ENCODE measurements at places on chromosomes 1 and 21. TPM values are rescaled to one million over a fixed set of nuclear protein-coding genes. Genes with fewer than 3 reads are reported as not detected.

GRCh38 chr1:47578721-47579419 is 141.0 kb downstream of the FOXD2 start:
- DNase-seq = no peak

- DNase-seq = no peak
Measured at GRCh38 chr1:31746687-31747086, 17.5 kb downstream of the ADGRB2 start.

- DNase-seq = no peak
Measured at GRCh38 chr1:201032408-201032807, 8.9 kb upstream of the KIF21B start.

DNA sequence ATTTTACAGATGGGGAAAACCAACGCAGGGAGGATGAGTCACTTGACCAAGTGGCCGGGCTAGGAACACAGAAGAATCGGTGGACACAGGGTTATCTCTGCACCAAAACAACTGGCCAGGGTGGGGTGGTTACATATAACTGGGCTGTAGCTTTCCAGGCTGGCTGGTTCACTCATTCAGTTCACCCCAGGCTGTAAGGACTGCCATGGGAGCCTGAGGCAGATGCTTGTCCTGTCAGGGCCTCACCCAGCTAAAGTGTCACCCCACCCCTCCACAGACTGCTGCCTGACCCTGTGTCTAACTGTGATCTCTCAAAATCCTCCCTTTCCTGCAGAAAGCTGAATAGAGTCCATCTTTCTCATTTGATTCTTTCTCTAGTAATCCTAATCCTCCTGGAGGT is 387.3 kb downstream of the RYR2 start:
- no peak for DNase-seq

GRCh38 chr21:36845070-36845469 is 121.4 kb downstream of the HLCS start:
- no peak for DNase-seq

DNA sequence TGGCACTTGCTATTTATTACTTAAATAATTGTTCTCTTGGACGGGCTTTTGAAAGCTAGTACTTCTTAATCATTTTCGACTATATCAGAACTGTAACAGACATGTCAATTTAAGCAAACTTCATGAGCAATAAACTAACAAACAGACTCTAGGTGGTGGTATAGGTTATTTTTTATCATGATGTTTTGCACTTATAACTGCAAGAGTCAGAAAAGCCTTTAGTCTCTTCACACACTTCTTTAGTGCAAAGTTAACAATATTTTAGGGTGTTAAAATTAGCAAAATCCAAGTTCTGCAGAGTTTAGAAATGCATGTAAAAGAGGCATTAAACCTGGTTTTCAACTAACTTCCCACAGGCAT is 2.2 kb downstream of the NRIP1 start:
- DNase-seq = peak; percentile 6

DNA sequence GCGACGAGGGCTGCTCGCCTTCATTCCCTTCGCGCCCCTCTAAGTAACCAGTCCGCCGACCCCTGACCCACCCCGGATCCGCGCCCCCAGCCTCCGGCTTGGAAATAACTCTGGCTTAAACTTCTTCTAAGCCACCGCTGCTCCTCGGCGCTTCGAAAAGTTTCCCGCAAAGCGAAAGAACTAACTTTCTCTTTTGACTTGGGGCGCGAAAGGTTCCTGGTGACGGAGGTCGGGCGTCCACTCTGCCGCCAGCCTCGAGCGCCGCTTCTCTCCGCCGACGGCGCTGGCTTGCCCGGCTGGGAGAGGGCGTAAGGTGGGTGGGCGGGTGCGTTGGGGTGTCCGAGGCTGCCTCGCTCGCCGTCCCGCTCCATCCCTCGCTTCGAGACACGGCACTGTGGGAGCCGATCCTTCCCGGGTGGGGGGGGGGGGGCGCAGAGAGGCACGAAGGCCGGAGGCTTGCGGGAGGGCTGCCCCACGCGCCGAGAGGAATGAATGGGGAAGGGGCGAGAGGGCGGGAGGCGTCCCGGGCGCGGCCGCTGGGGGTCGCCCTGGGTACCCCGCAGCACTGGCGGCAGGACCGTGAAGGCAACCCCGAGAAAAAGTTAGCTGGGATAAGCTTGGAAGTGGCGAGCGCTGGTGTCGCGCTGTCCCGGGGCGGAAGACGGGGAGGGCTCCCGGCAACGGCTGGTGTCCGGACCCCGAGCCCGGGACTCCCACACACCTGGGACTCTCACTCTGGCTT is 569 bp downstream of the ATF3 start:
- peak; percentile 10 for DNase-seq

DNA sequence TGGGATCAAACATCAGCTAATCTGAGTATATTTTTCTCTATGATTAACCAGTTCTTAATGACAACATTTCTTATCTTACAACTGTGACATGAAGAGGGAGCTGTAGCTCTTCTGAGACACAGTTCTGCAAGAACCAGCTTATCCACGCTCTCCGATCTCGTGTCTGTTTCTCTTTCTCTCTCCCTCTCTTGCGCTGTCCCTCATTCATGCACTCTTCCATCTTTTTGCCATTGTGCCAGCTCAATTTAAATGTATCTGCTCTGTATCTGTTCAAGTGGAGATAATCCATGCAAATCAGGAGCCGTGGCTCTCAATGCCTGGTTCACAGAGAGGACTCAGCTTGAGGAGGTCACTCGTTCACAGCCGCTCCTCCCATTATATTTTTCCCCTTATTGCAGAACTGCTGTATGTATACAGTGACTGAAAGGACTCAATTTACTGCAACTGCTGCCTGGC is 494.7 kb upstream of the ADGRL2 start:
- DNase-seq = peak; percentile 56

GRCh38 chr1:156804572-156805243 is 11.9 kb downstream of the SH2D2A start:
- DNase-seq = no peak

DNA sequence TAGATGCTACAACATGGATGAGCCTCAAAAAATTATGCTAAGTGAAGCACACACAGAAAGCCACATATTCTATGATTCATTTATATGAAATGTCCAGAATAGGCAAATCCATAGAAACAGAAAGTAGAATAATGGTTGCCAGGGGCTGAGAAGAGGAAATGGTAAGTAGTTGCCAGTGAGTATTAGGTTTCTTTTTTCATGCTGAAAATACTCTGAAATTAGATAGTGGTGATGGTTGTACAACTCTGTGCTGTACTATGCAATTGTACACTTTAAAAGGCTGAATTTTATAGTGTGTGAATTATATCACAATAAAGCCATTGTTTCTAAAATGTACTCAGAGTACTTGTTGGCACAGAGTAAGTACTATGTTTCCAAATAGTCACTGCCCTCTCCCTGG is 15.5 kb upstream of the GFI1 start:
- DNase-seq = no peak

DNA sequence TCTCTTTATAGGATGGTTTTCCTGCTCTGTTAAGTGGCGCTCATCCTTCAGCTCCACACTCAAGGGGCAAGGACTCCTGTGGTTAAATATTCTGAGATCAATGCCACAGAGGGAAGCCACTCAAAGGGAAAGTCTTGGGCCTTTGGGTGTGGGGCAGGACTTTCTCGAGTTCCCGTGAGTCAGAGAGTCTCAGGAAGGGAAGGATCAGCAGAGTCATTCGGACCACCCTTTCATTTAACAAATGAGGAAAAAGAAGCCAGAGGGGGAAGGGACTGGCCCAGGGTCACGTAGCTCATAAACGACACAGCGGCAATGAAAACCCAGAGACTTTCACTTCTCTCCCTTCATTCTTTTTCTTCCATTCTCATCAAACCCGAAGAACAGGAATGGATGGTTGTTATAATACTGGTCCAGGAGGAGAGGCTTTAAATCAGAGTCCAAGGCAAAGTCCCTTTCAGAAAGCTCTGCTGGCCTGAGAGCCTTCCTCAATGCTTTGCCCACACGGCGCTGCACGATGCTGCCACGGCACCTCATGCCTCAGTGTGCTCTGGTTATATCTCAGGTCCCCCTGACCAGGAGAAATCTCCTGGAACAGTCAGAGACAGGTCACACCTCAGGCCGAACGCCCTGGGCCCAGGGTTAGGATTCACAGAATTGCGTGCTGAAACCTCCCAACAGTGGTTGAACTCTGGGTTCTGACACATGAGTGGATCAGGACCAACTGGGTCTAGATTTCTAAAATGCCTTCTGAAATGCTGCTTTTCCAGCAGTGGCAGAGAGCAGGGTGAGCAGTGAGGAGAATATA is 65.3 kb downstream of the TENT5C start:
- DNase-seq = no peak

- no peak for DNase-seq
Measured at GRCh38 chr1:87905651-87906050, 577.0 kb downstream of the LMO4 start.

DNA sequence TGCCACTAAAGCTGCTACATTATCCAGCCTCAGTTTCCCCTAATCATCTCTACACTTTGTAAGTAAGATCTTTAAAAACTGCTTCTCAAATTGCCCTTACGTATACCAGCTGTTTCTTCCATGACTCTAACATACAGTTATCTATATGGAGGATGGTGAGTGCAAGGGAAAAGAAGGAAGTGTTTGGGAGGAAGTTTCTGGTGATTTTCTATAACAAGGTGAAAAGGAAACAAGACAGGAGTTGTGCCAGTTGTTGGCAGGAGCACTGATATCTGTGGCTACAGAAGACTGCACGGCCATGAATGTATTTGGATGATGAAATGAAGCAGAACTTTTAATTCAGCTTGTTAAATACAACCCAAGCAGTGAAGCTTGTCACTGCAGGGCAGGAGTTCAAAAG is 32.3 kb upstream of the NHLH2 start:
- DNase-seq = no peak

DNA sequence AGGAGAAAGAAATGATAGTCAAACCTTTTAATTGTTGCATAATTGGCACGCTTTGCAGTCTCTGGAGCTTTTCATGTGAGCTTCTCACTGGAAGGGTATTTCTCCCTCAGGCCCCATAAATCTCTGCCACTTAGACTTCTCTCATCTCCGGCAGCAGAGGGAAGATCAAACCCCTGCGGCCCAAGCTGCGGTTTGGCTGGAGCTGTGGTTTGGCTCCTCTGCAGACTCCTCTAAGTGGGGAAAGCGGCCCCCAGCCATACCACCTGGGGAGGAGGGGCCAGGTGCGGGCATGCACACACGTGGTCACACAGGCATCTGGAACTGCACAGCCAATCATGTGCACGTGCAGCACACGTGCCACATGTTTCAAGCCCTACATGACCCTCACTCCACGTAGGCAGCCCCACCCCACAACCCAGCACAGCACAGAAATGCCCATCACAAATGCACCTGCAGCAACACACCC is 58.3 kb downstream of the UBE2T start:
- peak; percentile 98 for DNase-seq

- no peak for DNase-seq
Measured at GRCh38 chr1:214317300-214317699, 36.3 kb downstream of the SMYD2 start.

DNA sequence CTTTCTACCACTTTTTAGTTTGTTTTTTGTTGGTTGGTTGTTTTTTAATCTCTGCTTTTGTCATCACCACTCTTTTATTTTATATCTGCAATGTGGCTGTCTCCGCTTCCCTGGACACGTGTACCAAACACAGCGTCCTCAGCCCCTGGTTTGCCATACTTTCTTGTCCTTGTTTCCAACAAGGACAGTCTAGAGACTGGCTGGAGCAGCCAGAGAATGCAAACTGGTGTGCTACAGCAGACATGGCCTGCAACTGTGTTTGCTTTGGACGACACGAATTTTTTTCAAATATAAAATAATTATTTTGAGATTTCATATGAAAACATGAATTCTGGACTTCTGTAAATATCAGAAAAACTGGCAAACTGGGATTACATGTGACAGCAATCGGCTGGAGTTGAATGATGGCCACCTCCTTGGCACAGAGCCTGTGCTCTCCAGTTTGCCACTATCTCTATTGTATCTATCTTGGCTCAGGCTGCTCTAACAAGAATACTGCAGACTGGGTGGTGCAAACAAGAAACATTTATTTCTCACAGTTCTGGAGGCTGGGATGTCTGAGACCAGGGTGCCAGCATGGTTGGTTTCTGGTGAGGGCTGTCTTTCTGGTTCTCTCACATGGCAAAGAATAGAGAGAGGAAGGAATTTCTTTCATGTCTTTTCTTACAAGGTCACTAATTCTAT is 34.6 kb upstream of the POU2F1 start:
- no peak for DNase-seq

GRCh38 chr21:42107177-42107880 is 36.2 kb downstream of the UMODL1 start:
- DNase-seq = no peak

GRCh38 chr1:38166461-38166860 is 119.9 kb upstream of the POU3F1 start:
- DNase-seq = peak; percentile 8

DNA sequence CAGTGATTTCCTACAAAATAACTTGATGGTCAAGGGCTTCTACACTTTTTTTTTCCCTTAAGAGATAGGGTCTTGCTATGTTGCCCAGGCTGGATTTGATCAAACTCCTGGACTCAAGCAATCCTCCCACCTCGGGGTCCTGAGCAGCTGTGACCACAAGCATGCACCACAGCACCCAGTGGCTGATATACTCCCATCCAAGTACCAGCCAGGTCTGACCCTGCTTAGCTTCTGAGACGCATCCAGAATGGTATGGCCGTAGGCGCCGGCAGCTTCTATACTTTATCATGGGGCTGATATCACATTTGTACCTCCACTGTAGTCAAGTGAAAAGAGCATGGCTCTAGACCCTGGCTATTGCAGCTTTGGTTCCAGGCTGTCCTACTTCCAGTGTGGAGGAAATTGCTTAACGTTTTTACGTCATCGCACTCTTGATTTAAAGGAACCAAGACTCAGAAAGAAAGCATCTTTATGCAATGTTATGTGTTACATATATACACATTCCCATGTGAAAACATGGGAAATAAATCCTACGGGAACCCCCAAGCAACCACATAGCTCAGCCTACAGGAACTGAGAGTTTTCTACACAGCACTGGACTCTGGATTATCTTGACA is 39.5 kb downstream of the PDPN start:
- DNase-seq = no peak

DNA sequence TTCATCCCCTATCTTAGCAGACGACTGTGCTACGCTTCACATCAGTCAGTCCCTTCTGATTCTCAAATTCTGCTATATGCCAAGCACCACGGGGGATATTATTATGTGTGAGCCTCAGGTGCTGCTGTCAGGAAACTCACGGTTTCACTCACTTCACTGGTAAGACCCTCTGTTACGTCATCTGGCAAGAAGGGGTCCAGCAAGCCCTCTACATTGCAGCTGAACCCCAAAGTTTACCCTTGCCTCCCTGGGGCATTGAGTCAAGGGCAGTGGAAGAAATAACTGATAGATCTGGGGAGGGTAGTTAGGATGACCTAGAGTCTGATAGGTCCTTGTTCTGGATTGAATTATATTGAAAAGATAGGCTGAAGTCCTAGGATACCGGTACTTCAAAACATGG is 237.4 kb downstream of the RRAGC start:
- no peak for DNase-seq

- no peak for DNase-seq
Measured at GRCh38 chr1:153741986-153742385, 14.1 kb downstream of the INTS3 start.

OR2T29 gene
- total RNA-seq = not detected

TPTE gene
- not detected for total RNA-seq

PTPN7 gene
- not detected for total RNA-seq

SLC44A5 gene
- 1.4 TPM for total RNA-seq

ZNF683 gene
- not detected for total RNA-seq

COL24A1 gene
- total RNA-seq = 0.04 TPM

TMCC2 gene
- total RNA-seq = 1.8 TPM

AIRE gene
- not detected for total RNA-seq

CYP2J2 gene
- 8.5 TPM for total RNA-seq

NCAM2 gene
- not detected for total RNA-seq

SLC2A5 gene
- 0.14 TPM for total RNA-seq

CELA3A gene
- total RNA-seq = not detected

SLAMF7 gene
- 4.7 TPM for total RNA-seq

Measured in foreskin keratinocyte (primary cell).